ENCODE measurements at places on chromosomes 11 and 22. TPM values are rescaled to one million over a fixed set of nuclear protein-coding genes. Genes with fewer than 3 reads are reported as not detected.

The OR2AG2 gene
- not detected for total RNA-seq

DNA sequence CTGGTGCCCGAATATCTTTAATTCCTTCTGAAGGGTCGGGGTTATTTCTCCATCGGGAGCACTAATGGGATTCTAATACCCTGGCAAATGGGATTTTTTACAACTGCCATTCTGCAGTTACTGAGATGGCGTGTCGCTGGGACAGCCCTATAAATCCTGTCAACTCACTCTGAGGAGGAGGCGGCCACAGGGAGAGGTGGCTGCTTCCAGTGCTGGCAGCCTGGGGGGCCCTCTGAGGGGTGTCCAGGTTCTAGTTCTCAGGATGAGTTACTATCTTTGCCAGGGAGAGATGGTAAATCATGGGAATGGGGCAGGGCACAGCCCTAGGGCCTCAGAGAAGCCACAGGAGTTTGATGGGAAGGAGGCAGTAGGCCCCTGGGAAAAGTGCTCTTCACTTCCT is 135.9 kb downstream of the NTM start:
- DNase-seq: no peak

- DNase-seq: no peak
These were observed 666 bp downstream of the SLC25A18 start for GRCh38 chr22:17563936-17564391.

DNA sequence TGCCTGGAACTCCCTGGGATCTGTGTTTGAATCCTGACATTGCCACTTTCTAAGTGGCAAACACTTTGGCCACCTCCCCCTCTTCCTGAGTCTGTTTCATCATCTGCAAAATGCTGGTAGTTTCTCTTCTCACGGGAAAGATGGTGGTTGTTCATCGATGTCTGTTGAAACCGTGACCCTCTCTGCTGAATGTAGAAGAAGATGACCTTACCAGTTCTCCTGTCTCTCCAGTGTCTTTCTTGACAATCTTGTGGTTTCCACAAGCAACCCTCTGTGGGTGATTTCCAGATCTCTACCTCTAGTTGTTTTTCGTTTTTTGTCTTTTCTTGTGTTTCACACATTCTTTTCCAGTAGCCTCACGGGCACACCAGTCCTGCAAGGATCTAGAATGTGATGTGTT is 27.5 kb downstream of the ZBTB16 start:
- no peak for DNase-seq

The MS4A6E gene
- total RNA-seq: not detected

The PATE4 gene
- total RNA-seq: not detected

Data from SJCRH30 (cell line).